ENCODE measurements at places on chromosomes 5 and 9.

- no peak for DNase-seq
These were observed 27.0 kb downstream of the GNAQ start for GRCh38 chr9:78004478-78005229.

GRCh38 chr9:135248111-135248510 is 160.6 kb downstream of the OLFM1 start:
- no peak for DNase-seq

DNA sequence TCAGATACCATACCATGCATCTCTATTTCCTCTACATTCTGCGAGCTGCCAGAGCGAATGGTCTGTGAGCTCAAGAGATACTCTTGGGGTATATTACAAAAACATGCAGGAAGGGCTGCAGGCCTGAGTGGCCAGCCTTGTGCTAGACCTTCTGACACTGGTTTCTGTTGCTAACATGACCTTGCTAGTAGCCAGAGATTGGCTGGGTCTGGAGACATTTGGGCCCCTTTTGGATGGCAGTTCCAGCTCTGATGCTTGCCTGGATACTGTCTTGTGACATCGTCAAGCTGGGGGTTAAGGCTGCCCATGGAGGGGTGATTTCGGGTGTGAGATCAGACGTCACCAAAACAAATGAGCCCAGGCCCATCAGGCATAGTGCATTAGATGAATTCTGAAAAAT is 56.1 kb upstream of the FSTL4 start:
- no peak for DNase-seq

DNA sequence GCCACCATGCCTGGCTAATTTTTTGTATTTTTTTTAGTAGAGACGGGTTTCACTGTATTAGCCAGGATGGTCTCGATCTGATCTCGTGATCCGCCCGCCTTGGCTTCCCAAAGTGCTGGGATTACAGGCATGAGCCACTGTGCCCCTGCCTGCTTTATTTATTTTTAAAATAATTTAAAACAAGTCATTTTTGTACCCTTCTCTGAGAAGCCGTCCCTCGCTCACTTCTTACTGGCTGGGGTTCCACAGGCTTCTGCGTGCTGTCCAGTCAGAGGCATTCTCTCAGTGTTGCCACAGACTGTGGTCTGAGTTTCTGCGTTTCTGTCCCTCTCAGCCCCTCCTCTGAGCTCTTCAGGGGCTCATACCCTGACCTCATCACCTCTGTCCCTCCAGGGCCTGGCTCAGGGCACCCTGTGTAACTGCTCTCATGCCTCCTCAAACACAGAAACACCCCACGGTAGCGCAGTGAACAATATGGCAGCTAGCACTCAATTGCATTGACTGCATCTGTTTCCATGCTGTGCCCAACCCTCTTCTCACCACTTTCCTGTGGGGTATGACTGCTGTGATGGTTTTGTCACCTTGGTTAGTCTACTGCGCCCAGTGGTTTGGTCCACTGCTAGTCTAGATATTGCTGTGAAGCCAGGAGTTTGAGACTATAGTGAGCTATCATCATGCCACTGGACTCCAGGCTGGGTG is 44.3 kb upstream of the SH3PXD2B start:
- DNase-seq: no peak

- DNase-seq: no peak
These were observed 172.7 kb downstream of the ROR2 start for GRCh38 chr9:91777292-91777830.

DNA sequence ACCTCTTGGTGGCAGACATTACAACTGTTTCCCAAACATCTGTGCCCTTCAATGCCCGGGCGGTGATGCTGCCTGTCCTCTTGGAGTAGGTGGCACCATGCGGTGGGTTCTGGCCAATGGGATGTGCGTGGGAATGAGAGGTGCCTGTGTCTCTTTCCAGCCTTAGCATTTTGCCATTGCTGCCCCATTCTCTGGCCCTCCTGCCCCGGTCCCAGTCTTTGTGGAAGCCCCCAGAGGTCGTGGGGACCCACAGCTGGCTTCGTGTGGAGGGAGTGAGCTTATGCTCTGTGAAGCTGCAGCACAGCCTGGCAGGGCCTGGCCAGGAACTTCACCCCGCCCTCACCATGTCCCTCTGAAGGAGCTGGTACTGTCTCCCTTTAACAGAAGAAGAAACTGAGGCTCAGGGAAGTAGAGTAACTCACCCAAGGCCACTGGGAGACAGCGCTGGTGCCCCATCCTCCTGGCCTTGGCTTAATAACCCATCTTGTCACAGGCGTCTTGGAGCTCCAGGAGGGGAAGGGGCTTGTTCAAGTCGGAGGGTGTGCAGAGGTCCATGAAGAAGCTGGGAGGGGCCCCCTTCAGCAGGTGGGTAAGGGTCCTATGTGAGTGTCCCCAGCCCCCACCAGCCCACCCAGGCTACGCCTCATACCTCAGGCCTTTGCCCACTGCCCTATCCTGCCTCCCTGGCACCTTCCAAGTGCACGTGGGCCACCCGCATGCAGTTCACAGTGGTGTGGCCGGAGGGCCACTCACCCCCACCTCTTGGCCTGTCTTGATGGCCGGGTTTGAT is 173.6 kb downstream of the GAPVD1 start:
- DNase-seq: no peak

GRCh38 chr5:130141659-130142320 is 237.5 kb downstream of the CHSY3 start:
- DNase-seq: no peak

GRCh38 chr5:172550996-172551395 is 90.1 kb upstream of the NEURL1B start:
- DNase-seq: no peak

- DNase-seq: no peak
These were observed 109.8 kb downstream of the SAXO1 start for GRCh38 chr9:18923167-18923566.

DNA sequence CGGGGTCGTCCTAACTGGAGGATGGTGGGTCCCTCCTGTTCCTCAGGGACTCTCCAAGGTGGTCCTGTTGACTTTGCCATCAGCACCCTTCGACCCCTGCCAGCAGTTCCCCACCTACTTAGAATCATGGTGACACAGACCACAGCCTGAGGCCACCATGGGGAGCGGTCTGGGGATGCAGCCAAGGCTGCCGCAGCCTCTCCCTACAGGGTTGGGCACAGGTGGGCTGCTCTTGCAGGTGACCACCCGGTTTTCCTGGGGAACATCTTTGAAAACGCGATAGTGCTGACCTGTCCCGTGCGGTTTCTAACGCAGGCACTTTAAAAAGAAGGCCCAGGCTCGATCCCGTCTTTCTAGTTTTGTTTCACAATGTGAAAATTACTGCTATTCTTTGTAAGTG is 12.7 kb upstream of the CEL start:
- no peak for DNase-seq

DNA sequence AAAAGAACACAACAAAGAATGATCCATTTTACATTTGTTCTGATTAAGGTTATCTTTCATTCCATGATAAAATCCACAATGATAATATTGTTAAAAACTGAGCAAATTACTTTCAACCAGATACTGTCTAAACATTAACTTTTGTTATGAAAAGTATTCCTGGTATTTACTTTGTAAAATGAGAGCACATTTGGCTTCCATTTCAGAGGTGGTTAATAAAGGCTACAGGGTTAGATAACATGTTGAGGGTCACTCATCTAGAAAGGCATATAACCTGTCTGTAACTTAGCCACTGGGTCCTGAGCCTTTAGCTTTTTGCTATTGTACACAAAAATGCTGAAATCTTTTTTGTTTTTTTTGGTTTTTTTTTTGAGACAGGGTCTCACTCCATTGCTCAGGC is 99.3 kb downstream of the ANXA2R start:
- no peak for DNase-seq

DNA sequence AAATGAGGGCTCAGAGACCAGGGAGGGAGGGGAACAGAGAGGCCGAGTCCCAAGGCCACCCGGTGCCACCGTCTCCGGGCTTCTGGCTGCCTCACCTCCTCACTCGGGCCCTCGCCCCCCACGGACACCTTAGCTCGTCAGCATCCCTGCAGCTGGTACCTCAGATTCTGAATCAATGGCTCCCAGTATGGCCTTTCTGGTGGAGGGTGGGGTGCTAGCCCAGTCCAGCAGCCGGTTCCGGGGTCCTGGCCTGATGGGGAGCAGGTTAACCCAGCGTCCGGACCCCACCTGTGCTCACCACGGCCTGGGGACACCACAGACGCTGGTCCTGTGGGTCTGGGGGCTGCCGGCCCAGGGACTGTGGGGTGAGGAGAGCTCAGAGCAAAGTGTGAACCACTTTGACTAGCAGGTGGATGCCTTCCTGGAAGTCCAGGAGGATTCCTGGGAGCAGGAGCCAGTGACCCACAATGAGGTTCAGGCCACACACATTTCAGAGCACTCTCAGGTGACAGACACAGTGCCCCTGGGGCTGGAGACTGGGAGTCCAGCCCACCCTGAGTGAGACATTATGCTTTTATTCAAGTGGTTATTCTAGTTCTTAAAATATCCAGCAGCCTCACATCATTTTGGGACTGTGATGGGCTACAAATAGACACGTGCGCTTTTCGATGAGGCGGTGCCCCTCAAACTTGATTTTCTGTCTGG is 53.3 kb downstream of the AHRR start:
- no peak for DNase-seq

- DNase-seq: no peak
These were observed 45.9 kb downstream of the AMBP start for GRCh38 chr9:114031948-114032840.

DNA sequence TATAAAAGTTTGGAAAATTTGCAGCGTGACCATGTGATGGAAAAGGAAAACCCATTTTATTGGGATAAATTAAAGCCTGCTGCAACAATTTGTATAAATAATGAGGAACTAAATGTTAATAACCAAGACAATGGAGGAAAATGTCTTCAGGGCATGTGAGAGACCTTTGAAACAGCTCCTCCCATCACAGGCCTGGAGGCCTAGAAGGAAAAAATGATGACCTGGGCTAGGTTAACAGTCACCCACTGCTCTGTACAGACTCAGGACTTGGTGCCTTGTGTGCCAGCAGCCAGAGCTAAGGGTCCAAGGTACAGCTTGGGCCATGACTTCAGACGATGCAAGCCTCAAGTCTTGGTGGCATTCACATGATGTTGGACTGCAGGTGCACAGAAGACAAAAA is 22.0 kb upstream of the UGT3A1 start:
- DNase-seq: no peak

GRCh38 chr5:122844136-122844909 is 1.1 kb upstream of the SNX24 start:
- no peak for DNase-seq

- no peak for DNase-seq
These were observed 81.1 kb upstream of the RAI14 start for GRCh38 chr5:34574936-34575467.

GRCh38 chr9:124549016-124549415 is 41.8 kb upstream of the NR5A1 start:
- DNase-seq: no peak

GRCh38 chr5:155019601-155020226 is 6.2 kb downstream of the KIF4B start:
- no peak for DNase-seq

DNA sequence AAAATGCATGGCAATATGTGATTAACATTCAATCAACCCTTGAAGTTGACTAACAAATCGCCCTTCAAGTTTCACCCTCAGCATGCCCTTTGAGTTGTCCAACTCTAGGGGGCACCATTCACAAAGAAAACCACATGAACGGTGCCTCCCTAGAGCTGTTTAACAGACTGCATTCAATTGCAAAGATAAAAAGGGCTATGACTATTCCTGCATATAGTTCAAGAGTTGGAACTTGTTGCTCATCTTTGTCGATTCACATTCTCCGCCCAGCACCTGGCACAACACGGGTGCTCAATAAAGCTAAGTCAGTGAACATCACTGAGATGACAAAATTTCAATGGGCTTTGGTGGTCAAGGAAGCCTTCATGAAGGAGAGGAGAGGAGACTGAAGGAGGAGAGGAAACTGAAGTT is 69.6 kb upstream of the SLC30A5 start:
- no peak for DNase-seq

DNA sequence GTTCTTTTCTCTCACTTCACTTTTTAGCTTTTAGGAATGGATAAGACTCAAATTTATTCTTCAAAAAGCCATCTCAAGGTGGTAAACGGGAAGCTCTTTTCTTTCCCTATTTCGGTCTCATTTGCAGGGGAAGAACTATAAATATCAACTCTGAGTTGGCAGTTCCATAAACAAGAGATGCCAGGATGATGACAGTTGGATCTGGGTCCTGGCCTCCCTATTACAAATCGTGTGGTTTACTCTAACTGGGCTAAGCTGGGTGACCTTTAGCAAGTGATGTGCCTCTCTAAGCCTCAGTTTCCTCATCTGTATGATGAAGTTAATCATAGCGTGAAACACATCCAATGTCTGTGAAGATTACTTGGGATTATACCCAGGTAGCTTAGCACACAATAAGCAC is 44.2 kb downstream of the TLE4 start:
- DNase-seq: no peak

GRCh38 chr9:136572003-136572827 is 26.4 kb upstream of the NOTCH1 start:
- no peak for DNase-seq

DNA sequence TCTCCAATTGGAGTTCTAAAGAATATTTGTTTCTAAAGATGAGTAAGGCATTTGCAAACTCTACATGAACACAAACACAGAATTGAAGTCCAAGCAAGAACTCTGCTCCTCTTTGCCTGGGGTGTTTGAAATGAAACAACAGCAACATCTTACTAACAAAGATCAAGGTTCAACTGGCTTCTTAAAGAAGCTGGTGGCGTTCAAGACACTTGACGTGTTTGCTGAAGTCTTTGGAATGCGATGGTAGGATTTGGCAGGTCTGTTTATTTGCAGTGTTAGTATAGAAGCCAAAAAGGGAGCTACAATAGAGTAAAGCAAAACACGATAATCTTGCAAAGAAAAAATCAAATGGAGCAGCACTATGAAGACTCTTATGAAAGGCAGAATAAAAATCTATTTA is 94.9 kb downstream of the BASP1 start:
- DNase-seq: no peak

GRCh38 chr5:145072889-145073288 is 762.3 kb downstream of the PRELID2 start:
- no peak for DNase-seq

DNA sequence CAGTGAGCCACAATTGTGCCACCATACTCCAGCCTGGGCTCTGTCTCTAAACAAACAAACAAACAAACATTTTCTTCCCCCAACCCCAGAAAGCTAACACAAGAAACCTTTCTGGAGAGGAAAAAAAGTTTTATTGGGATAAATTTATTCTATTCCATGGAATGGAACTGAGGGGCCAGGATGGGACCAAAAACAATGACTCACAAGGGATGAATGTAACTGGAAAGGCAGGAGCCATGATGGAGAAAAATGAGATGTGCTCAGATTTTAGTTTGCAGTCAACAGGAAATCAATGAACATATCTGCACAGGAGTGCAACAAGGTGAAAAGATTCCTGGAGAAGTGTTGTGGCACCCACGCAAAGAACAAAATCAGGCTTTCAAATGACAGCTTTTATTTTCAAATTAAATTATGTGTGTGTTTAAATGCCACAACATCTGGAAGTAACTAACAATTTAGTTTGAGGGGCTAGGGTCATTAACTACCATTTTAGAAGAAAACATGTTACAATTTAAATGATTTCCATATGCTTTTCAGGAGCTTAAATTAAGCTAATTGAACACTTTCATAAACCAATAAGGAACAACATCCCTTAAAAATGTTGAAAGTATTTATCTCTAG is 208.6 kb downstream of the TSSK1B start:
- no peak for DNase-seq

GRCh38 chr5:107955321-107955720 is 284.6 kb upstream of the EFNA5 start:
- no peak for DNase-seq

GRCh38 chr9:86636038-86636437 is 281.8 kb upstream of the TUT7 start:
- DNase-seq: no peak

GRCh38 chr9:22142671-22143070 is 133.6 kb upstream of the CDKN2B start:
- no peak for DNase-seq

All from stimulated activated CD8-positive, alpha-beta memory T cell treated with anti-CD3 and anti-CD28 coated beads, Interleukin-4, amount 100 ng/mL, for 4 hours (primary cell).